Activated CD8-positive, alpha-beta T cell treated with anti-CD3 and anti-CD28 coated beads for 36 hours (primary cell): ENCODE measurements at places on chromosomes 1 and 21. TPM values are rescaled to one million over a fixed set of nuclear protein-coding genes. Genes with fewer than 3 reads are reported as not detected.

IL19 gene
- total RNA-seq = not detected

ATAD3A gene
- total RNA-seq = 61.7 TPM

SPOCD1 gene
- not detected for total RNA-seq

MFAP2 gene
- total RNA-seq = not detected

MPL gene
- total RNA-seq = not detected

VASH2 gene
- total RNA-seq = 0.25 TPM

AMPD1 gene
- not detected for total RNA-seq

GSTM5 gene
- total RNA-seq = 0.49 TPM

DMRTA2 gene
- total RNA-seq = not detected

PDE4DIP gene
- total RNA-seq = 19.8 TPM

BTBD19 gene
- total RNA-seq = 4.8 TPM

PTPN22 gene
- total RNA-seq = 54.0 TPM

GPR25 gene
- total RNA-seq = 0.34 TPM

PRKAA2 gene
- not detected for total RNA-seq

LIPI gene
- total RNA-seq = not detected

FOXD3 gene
- total RNA-seq = not detected

SYNC gene
- not detected for total RNA-seq

- no peak for DNase-seq
Measured at GRCh38 chr21:15999741-16000140, 270.0 kb downstream of the USP25 start.

DNA sequence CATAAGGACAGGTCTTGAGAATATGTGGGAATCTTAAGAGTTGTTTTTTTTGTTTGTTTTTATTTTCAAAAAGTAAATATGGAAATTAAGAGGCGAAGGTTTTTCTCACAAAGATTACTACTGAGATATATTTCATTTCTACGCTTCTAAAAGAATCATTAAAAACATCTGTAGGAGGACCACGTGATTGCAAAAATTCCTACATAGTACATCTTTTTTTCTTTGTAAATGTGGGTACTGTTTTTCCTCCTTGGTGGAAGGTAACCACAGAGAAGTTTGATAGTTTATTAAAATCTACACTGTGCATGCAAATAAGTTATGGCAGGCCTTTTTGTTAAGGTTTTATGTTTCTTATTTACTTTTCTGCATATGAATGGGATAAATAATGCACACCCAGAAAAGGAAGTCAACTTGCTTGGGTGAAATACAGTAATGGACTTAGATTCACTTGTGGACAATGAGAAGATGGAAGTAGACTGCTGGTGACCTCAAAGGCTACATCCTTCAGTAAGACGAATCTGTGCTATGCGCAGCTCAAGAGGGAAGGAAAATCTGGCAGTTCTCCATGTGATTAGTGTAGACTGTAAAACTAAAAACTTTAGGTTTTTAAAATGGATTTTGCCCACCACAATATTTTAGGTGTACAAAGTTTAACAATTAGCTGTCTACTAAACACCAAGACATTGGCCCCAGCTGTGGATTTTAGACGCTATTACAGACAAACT lies 2.0 kb downstream of the AK5 start:
- DNase-seq = no peak

DNA sequence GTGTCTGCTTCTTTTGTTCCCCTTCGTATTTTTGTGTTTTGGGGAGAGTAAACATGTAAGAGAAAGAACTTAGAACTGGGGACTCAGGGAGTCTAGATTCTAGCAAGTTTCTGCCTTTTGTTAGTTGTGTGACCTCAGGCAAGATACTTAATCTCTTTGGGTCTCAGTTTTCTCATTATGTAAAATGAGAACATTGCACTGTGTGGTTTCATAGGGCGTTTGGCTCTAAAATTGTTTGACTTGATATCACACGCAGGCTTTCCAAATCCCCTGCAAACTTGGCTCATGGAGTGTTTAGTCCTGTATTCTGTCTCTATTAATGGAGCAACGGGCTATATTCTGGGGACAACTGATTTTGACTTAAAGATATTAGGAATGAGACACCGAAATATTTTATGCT lies 57.7 kb downstream of the NTNG1 start:
- no peak for DNase-seq

- no peak for DNase-seq
Measured at GRCh38 chr21:39807738-39808137, 59.5 kb upstream of the PCP4 start.

DNA sequence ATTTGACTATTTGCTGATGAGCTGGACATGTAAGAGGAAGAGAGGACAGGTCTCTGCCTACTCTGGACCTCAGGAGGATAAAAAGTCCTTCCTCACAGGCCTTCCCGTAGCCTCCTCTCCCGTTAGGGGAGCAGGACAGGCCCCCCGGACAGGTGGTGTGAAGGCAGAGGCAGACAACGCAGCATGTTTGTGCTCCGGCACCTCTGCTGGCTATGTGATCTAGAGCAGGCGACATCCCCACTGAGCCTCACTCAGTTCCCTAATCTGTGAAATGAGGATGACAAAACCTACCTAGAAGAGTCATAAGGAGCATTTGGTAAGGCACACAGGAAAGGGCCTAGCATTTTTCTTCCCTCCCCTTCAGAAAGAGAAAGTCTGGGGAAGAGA lies 34.8 kb downstream of the KIAA1614 start:
- DNase-seq = no peak

- no peak for DNase-seq
Measured at GRCh38 chr1:203663821-203664220, 37.2 kb downstream of the ATP2B4 start.

- no peak for DNase-seq
Measured at GRCh38 chr1:242243472-242243871, 244.6 kb upstream of the MAP1LC3C start.

- DNase-seq = no peak
Measured at GRCh38 chr1:174726167-174726879, 273.4 kb upstream of the CACYBP start.

GRCh38 chr1:147919896-147920295 lies 8.3 kb upstream of the GPR89B start:
- no peak for DNase-seq

DNA sequence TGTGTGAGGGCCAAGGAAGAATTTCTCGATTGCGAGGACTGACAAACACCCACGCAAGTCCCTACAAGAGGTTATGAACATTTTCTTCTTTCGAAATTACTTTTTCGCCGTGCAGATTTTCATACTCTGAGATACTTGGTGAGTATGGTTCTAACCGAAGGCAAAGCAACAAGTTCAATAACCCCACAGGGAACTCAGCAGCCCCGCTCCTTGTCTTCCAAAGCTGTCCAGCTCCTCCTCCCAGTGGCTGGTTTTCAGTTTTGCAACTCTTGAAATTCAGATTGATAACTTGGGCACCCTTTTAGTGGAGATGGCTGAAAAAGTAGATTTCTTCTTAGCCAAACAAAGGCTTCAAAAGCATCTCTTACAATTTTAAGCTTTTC lies 154.4 kb downstream of the SETD4 start:
- DNase-seq = no peak

- DNase-seq = no peak
Measured at GRCh38 chr1:245195398-245195797, 40.6 kb downstream of the KIF26B start.

- DNase-seq = no peak
Measured at GRCh38 chr1:227372726-227373130, 54.4 kb upstream of the CDC42BPA start.

DNA sequence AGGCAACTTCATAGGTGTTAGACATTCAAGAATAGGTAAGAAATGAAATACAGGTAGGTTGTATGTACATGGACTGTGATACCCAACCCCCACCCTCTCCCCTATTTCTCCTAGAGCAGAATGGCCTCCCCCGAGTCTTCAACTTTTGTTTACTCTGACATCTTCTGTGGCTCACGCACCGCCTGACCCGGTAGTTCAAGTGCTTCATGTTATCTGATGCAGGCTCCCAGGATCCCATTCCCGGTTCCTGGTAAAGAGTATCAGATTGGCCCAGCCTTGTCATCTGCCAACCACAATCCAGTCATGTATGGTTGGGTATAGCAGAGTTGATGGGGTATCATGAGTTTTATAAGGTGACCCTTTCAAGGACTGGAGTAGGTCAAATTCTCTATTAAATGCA lies 9.1 kb downstream of the GNAI3 start:
- no peak for DNase-seq

- no peak for DNase-seq
Measured at GRCh38 chr21:33825419-33825818, 90.2 kb downstream of the ATP5PO start.

DNA sequence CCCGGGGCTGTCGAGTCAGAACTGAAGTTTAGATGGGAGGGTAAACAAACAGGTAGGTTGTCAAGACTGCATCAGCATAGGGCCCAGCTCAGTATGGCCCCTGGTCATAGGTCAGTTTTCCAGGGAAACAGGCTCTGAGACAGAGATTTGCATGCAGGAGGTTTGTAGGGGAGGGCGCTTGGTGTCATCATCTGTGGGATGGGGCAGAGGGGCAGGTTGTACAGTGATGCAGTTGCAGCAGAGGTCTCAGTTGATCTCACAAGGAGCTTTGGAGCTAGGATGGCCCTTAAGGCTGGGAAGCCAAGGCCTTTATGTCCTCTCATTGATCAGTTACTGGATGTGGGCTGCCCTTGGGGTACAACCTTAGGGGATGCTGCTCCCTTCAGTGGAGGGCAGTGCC lies 38.5 kb upstream of the KCNA10 start:
- no peak for DNase-seq

DNA sequence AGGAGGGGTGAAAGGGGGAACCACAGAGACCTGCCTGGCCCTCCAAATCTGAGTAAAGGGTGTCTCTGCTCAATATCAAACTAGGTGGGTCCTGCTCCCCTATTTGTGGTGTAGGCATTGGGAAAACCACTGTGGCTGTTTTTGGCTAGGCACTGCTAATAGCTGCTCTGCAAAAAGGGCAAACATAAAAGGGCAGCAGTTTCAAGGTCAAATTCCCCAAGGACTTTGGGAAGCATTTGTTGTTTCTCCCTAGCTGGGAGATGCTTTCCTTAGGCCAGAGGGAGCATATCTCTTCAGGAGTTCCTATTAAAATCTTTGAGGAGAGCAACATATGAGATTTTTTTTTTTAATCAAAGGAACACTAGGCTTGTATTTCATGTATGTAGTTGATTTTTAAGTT lies 2.4 kb downstream of the C1orf162 start:
- no peak for DNase-seq

DNA sequence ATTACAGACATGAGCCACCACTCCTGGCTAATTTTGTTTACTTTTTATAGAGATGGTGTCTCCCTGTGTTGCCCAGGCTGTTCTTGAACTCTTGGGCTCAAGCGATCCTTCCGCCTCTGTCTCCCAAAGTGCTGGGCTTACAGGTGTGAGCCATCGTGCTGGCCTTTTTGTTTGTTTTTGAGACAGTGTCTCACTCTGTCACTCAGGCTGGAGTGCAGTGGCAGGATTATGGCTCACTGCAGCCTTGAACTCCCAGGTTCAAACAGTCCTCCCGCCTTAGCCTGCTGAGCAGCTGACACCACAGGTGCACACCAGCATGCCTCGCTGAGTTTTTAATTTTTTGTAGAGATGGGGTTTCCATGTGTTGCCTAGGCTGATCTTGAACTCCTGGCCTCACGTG lies 49.1 kb downstream of the ADARB1 start:
- DNase-seq = no peak

- no peak for DNase-seq
Measured at GRCh38 chr1:11842154-11843041, 5.2 kb downstream of the NPPA start.

GRCh38 chr1:99829269-99829668 lies 20.9 kb upstream of the AGL start:
- no peak for DNase-seq

DNA sequence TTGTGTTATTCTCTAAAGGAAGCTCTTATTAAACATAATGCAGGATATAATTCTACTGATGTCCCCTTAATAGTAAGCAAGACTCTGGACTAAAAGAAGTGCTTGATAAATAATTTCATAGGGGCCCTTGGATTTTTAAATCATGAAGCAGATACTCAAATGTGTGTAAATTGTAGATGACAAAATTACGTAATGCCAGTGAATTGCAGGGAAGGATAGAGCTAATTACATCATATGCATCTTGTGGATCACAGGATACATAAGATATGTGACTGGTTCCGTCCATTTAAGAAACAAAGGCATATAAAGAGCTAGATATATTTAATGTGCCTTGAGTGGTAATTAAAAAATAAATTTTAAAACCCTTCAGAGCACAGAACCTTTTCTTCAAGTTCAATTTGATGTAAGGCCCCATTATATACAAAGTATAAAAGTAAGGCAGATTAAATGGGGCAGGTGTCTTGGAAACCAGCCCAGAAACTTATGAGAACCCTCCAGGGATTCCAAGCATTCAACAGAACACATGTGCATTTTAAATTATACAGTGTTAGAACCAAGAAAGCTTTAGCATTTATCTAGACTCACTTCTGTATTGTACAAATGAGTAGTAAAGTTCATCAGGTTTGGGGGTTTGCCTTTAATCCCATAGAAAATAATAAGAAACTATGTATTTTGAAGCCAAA lies 190.4 kb downstream of the NCAM2 start:
- DNase-seq = no peak
